ENCODE measurements at places on chromosomes 5 and 9.

GRCh38 chr5:180294913-180295555 lies 3.2 kb upstream of the MAPK9 start:
- no peak for DNase-seq

- no peak for DNase-seq
Measured at GRCh38 chr9:5846096-5846495, 13.2 kb upstream of the ERMP1 start.

DNA sequence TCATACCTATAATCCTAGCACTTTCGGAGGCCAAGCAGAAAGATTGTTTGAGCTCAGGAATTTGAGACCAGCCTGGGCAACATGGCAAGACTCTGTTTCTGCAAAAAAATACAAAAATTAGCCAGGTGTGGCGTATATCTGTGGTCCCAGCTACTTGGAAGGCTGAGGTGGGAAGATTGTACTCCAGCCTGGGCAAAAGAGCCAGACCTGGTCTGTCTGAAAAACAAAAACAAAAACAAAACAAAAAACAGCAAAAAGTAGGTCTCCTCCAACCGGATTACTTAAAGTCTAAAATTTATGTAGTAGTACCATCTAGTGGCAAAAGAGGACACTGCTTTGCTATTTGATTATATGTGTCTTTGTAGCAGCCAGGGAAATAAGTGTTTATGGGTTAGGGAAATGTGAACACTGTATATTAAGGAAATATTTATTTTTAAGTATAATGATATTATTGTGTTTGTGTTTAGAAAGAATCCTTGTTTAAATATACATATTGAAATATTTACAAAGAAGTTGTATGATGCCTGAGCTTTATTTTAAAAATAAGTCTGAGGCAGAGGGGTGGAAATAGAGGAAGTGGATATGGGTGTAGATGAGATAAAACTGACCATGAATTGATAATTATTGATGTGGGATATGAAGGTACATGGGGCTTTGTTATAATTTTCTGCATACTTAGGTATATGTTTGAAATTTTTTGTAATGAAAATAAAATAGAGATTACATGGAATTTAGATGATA lies 20.0 kb downstream of the APC start:
- peak; percentile 54 for DNase-seq

GRCh38 chr5:175889910-175890684 lies 18.7 kb downstream of the CPLX2 start:
- DNase-seq = peak; percentile 79

GRCh38 chr5:175579742-175580432 lies 78.0 kb upstream of the HRH2 start:
- no peak for DNase-seq

GRCh38 chr9:114516913-114517312 lies 11.6 kb upstream of the WHRN start:
- DNase-seq = no peak

- peak; percentile 76 for DNase-seq
Measured at GRCh38 chr5:112283943-112284929, 134.8 kb downstream of the EPB41L4A start.

- no peak for DNase-seq
Measured at GRCh38 chr5:158559066-158559465, 540.6 kb downstream of the EBF1 start.

DNA sequence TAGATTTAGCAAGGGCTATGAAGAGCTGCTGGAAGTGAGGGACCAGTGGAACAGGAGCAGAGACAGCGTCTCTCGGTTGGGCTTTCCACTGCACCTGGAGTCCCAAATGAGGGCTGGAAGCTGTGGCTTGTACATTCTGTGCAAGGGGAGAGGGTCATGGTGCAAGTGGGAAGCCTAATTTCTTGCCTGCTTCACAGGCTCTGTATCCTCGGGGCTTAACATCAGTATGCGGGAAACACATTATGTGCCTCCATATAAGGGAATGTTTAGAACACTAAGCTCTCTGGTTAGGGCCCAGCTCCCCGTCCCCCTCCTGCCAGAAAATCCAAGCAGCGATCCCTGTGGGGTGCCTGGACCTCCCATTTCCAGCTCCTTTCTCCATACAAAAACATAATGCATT lies 89.0 kb upstream of the NIPAL4 start:
- no peak for DNase-seq

DNA sequence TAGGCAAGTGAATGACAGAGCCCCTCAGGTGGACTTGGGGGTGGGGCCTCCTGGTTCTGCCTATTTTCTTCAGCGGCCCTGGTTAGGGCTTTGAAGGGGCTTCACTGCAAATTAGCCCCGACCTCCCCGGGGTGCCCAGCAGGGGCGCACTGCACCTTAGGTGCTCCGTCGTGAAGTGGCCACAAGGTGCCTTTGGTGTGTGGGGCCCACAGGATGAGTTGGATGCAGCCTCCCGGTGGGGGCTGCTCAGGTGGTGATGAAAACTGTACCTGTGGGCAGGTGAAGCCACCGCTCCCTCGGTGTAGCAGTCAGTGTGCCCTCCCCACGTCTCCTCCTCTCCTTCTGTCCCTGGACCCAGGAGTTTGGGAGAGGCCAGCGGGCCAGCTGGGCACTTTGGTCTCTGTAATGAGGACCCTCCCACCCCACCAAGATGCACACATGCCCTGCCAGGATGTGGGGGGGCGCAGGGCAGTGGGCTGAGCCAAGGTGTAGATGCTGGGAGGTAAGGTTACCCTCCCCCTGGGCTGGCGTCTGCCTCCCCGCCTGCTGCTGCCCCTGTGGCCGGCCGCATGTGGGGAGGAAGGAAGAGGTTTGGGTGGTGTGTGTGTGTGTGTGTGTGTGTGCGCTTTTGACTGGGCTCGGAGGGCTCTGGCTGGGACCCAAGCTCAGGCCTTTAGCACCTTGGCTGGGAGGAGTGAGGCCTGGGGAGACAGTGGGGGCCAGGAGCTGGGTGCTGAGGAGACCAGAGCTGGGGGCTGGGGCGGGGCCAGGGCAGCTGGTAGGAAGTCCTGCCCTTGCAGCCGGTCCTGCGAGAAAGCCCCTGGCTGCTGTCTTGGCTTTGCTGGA lies 55.6 kb downstream of the RXRA start:
- DNase-seq = no peak

DNA sequence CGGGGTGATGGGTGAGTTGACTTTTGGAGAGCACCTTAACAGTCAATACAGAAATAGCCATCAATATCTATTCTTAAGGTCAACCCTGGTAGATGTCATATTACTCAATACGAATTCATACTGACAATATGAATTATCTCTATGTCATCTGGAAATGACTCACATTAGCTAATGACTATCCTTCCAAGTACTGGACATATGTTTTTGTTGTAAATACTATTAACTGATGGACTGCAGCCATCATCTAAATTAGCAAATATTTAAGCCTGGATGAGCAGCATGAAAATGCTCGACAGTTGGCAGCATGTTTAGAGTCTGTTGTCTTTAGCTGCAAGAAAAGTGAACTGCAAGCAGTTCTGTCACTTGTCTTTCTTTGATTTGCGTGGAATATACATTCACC lies 19.6 kb upstream of the ISOC1 start:
- DNase-seq = no peak

GRCh38 chr9:134509817-134510216 lies 131.8 kb upstream of the COL5A1 start:
- DNase-seq = no peak

- no peak for DNase-seq
Measured at GRCh38 chr5:22928821-22929482, 75.8 kb upstream of the CDH12 start.

- no peak for DNase-seq
Measured at GRCh38 chr5:118326481-118327045, 661.8 kb downstream of the DTWD2 start.

GRCh38 chr5:133357758-133358157 lies 254.6 kb downstream of the FSTL4 start:
- DNase-seq = no peak

- DNase-seq = no peak
Measured at GRCh38 chr5:136108766-136109165, 23.9 kb upstream of the SMAD5 start.

DNA sequence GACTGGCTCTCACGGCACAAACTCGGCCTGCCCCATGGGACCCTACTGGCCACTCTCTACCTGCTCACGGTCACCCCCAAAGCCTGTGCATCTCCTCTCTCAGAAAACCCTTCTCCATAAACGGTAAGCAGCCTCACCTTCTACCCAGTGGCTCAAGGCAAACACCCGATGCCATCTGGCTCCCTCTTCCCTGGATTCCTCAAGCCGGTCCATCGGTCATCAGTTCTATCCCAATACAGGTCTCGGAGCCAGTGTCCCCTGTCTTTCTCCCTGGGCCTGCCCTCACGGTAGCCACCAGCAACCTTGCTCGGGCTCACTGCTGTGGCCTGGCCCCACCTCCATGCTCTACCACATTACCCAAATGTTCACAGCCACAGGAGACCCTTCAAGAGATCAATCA lies 134.1 kb downstream of the ROR2 start:
- DNase-seq = no peak

DNA sequence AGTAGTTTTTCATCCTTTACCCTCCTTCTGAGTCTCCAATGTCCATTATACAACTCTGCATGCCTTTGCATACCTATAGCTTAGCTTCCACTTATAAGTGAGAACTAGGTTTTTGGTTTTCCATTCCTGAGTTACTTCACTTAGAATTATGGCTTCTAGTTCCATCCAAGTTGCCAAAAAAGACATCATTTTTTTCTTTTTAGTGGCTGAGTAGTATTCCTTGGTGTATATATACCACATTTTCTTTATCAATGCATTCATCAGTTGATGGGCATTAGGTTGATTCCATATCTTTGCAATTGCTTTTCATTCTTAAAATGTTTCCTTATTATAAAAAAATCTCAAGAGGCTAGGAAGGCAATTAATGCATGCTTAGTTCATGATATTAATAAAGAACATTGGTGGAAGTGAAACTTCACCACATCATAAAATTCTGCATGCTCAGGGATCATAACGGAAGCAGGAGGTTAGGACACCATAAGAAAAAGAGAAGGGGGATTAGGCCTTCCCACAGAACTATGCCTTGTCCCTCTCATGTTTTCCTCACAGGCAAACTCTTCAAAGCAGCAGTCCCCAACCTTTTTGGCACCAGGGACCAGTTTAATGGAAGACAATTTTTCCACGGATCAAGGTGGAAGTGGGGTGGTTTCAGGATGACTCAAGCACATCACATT lies 105.2 kb downstream of the FRMD3 start:
- DNase-seq = no peak

GRCh38 chr5:138458856-138459255 lies 6.4 kb upstream of the EGR1 start:
- DNase-seq = no peak

- DNase-seq = no peak
Measured at GRCh38 chr9:13013991-13014883, 239.4 kb downstream of the LURAP1L start.

DNA sequence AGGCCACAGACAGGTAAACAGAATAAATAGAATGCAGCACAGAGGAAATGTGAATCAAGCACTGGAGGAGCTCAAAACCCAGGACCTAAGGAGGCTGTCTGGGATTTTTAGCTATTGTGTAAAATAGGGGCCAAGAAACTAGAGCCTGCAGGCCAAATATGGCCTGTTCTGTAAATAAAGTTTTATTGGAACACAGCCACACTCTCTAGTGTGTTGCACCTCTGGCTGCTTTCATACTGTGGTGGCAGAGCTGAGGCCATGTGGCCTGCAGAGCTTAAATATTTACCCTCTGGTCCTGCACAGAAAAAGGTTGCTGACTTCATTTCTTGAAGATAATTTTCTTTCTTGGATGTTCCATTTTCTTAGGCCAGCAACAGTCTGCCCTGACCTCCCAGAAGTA lies 136.4 kb downstream of the WDR41 start:
- no peak for DNase-seq

- no peak for DNase-seq
Measured at GRCh38 chr5:147985608-147986007, 78.2 kb upstream of the SPINK5 start.

DNA sequence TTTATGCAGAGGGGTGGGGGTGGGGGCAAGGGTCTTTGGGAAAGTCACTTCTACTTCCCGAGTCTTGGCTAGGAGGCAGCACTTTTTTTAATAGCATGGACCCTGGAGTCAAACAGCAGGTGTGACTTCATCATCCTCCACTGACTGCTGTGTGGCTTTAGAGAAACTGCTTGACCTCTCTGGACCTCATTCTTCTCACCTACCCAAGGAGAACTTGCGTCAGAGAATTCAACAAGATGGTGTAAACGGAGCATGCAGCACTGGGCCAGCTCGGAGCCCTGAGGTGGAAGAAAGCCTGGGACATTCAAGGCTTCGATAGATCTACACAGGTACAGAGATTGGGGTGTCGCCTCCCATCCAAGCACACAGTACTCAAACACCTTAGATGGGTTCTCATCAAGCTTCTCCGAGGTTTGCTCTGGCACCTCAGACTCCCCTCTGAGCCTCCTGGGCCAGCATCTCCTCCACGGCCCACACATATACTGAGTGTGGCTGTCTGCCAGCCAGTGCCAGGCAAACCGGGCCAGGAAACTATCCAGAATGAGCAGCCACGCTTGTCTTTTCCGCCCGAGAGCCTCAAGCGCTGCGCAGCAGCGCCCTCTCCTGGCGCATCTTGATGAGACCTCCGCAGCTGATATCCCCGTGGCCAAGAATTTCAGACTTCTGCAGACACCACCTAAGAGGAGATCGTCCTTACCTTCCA lies 4.6 kb upstream of the SLC25A48 start:
- peak; percentile 53 for DNase-seq

- no peak for DNase-seq
Measured at GRCh38 chr9:132460240-132460639, 50.2 kb downstream of the CFAP77 start.

GRCh38 chr9:91907484-91908292 lies 42.3 kb downstream of the ROR2 start:
- no peak for DNase-seq

DNA sequence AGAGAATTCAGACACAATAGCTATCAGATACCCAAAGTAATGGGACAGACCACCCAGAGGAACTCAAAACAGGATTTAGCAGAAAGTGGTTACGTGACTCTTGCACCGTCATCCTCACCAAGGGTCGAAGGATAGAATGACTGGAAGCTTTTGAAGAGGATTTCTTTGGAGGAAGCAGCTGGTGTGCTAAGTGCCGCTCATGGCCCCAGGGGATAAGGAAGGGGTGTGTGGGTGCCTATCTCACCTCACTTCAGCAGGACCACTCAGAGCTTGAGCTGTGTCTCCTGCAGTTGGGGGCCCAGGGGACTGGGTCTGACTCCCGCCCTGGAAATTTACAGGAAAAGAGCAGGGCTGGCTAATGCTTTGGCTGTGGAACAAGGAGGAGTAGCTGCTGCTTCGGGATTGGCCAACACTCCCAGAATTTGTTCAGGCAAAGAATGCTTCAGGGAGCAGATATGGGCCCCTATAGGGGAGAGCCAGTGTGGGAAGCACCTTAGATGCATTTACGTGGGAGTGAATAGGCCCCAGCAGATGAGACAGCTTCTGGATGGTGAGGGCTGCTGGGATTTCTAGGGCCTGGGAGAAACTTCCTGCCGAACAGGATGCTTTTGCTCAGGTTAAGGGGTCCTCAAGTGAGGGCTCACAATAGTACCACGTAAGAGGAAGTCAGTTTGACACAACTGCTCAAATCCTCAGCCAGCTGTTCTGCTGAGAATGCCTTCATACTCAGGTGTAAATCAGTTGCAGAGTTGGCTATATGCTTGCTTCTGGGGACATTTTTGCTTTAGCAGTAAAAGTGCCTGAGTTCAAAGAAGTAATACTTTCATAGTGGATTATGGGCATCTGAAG lies 29.1 kb upstream of the TOMM5 start:
- DNase-seq = no peak

GRCh38 chr5:25707093-25707492 lies 1062.3 kb upstream of the CDH10 start:
- no peak for DNase-seq
